ENCODE measurements at places on chromosomes 2 and 18.

DNA sequence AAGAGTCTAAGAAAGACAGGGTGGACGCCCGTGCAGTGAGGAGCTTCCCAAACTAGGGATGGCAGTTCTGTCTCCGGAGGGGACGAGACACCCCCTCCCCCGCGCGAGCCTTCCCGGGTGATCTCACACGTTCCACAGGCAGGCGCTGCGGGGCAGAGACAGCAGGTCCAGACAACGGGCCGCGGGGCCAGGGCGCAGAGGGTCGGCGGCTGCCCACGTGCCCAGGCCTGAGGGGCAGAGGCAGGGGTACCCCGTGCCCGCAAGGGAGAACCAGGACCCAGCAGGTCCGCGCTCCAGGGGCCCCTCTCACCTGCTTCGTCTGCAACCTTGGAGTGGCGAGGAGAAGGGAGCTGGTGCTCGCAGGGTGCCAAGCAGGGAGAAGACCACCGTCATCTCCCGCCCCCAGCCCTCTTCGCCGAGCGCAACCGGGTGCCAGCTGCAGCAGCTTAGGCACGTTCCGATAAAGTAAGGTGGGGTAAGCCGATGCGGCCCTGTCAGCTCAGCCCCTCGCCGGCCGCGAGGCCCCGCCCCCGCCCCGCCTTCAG, at the start of gene GPR155:
Gene GPR155 (minus strand): TSS at position 467 of the 545 bp plus-strand sequence. CDS start 5,073 bp downstream, outside the sequence.
- peak; percentile 21 for DNase-seq

- no peak for DNase-seq
Measured at GRCh38 chr2:134198006-134198634, 55.8 kb upstream of the MGAT5 start.

DNA sequence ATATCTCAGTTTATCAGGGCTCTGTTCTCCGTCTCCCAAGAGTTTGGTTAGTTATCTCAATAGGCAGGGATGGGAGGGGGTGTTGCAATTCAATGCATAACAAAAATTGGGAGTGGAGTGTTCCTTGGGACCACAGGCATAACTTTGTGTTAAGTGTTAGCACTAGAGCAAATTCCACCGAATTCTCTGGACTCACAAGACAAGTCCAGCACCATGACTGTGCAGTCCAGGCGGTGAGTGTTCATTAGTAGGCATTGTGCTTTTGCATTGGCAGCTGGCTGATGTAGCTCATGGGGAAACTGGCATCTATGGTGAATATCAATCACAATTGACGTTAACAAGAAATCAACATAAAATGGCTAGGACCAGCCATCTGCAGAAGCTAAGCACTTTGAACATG, 79.0 kb upstream of the CABLES1 start:
- no peak for DNase-seq

GRCh38 chr2:217242947-217243346, 383.1 kb upstream of the TNP1 start:
- DNase-seq, result no peak

DNA sequence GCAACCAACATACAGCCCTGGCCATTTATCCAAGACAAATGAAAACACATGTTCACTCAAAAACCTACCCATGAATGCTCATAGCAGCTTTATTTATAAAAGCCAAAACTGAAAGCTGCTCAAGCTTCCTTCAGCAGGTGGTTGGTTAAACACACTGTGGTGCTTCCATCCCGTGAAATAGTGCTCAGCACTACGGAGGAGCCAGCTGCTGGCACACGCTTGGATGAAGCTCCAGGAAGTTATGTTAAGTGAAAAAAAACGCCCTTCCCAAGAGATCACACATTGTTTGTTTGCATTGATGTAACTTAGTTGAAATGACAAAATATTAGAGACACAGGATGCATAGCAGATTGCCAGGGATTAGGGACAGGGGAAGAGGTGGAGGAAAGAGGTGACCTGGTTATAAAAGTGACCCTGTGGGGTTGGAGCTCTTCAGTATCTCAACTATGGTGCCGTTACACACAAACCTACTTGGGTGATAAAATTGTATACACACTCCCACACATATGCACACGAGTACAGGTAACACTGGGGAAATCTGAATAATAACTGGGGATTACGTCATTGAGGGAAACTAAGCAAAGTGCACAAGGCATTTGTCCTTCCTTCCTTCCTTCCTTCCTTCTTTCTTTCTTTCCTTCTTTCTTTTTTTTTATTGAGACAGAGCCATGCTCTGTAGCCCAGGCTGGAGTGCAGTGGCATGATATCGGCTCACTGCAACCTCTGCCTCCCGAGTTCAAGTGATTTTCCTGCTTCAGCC, 6.2 kb upstream of the ALPG start:
- DNase-seq, result no peak

DNA sequence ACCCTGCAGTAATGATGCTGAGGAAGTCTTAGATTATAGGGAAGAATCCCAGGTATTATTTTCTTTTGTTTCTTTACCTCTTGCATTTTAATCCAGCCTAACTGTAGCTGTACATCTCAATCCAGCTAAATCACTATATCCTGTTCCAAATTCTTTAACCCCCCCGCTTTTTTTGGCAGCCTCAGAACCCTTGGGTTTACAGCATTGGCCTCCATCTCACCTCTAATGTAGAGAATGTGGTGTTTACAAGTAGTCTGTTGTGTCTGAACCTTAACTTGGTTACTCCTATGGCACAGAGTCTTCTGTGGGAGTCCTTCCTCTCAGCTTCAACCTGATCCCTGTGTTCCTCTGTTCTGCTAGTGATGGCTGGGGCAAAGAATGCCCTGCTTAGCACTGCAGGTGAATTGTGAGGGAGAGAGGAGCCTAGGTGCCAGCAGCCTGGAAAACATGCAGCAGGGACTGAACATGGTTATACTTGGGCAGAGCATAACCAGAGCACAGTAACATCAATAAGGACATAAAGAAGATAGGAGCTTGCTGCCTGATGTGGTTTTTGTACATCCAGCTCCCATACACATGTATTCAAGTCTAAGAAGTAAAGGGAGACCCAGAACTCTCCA, 130.2 kb downstream of the FAM124B start:
- DNase-seq, result no peak

DNA sequence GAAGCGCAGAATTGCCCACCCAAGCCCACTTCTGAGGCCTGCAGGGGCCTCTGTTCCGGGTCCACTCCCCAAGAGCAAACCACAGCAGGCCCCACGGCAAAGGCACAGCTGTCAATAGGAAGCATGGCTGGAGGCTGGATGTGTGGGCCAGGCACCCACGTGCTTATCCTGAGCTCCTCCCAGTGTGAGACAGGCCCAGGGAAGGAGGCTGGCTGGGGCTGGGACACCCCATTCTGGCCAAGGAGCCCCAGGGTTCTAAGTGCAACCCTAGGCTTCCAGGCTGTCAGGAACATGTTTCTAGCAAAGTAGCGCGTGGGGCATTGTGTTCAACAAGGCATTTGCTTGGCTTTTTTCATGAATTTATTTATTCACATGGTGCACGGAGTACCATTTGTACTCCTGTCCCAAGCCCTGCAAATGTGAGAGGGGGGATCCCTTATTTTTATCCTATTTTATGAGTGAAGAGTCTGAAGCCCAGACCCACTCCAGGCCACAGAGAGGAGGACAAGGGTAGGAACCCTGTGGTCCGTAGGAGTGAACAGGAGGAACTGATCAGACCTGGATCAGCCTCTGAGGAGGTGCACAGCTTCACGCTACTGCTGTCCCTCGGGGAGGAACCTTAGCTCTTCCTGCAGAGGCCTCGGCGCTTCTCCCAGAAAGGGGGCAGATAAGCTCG, 6.1 kb upstream of the RAB17 start:
- DNase-seq, result no peak

- DNase-seq, result no peak
Measured at GRCh38 chr2:28377195-28377816, 15.4 kb upstream of the FOSL2 start.

DNA sequence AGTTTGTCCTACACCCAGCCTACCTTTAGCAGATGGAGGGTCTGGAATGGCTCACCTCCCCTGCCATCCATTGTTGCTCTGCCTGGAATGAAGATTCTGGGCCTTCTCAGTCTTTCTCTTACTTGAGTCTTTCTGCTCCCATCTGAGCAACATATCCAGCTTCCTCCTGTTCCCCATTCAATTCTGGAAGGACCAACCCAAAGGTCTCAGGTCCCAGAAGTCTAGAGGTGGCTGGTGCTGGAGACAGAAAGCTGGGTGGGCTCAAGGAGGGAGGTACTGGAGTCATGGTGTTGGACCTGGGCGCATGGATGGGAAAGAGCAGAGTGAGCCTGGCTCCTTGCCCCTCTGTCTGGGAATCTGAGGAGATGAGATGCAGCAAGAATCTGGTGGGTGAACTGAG, 93.5 kb upstream of the SIX3 start:
- no peak for DNase-seq

DNA sequence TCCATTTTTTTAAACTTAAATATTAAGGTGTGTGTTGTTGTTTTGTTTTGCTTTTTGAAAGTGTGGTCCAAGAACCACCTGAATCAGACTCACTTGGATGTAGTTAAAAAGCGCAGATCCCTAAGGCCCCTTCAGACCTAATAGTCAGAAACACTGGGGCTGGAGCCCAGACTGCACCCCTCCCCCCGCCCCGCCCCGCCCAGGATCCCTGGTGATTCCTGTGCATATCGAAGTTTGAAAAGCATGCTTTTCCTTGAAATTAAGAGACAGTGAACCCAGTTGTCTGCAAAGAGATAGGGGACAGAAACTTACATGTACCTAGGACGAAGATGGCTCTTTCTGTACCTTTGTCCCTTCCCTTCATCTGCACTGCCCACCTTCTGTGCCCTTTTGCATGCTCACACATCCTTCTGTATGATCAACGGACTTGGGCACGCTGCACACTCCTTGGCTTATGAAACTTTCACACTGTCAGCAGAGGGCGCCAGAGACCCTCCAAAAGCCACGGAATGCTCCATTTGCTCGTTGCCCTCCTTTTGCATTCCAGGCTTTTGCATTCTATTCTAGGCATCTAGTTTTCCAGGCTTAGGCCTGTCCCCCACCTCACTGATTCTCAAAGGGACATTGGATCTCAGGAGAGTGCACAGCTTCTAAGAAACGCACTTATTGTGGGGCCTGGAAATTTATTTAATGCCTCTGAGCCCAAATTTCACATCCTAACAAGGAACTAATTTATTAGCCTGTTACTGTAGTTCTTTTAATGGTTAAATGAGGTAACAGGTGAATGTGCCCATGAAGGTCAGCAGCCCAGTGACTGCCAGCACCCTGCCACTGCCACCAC, 32.8 kb upstream of the SLC14A1 start:
- DNase-seq, result peak; percentile 87

DNA sequence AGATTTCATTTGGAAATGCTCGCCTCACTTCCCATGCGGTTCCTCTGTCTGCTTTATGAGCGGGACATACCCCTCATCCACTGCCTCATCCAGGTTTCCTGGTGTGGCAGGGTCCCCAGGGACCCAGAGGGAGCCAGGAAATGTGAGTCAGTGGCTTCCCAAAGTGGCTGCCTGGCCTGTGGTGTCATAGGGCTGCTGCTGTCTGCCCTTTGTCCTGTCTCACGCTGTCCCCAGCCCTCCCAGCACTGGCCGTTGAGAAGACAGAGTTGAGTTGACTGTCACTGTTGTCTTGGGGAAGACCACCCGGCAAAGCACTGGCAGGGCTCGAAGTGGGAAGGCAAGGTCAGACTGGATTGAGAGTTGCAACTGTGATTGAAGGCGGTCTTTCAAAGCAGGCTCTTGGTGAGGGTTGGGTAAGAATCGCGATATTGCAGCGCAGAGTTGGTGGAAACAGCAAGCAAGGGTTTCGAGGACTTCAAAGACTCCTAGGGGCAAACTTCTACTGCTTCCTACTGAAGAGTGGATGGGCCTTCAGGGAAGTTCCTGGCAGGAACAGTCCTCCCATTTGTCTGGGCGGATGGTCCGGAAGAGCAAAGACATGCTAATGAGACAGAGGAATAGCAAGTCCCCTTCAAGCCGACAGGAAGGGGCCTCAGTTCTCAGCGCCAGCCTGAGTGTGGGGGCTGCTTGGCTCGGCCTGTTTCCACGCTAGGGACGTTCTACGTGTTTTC, 33.9 kb downstream of the RAB31 start:
- peak; percentile 58 for DNase-seq

GRCh38 chr18:23887493-23887892, 127.1 kb upstream of the TTC39C start:
- DNase-seq, result no peak

- no peak for DNase-seq
Measured at GRCh38 chr2:36797324-36798070, 101.0 kb downstream of the VIT start.

GRCh38 chr2:126748929-126749518, 93.1 kb downstream of the GYPC start:
- DNase-seq, result no peak

DNA sequence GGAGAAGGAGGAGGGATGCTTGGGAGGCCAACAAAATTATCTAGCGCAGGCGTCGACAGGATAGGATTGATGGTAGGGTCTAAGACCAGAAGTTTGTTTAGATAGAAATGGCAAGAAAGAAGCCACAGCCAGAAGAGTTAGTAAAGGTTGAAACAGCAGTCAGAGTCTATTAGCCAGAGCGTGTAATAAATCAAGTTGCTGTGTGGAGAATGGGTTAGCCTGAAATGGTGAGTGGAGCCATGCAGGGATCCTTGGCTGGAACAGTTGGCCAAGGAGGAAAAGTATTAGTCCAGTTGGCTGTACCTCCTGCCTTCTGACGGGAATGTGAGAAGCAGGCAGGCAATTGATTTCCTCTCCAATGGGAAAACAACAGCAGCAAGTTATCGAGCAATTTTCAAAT, 190.7 kb upstream of the CCDC68 start:
- no peak for DNase-seq

DNA sequence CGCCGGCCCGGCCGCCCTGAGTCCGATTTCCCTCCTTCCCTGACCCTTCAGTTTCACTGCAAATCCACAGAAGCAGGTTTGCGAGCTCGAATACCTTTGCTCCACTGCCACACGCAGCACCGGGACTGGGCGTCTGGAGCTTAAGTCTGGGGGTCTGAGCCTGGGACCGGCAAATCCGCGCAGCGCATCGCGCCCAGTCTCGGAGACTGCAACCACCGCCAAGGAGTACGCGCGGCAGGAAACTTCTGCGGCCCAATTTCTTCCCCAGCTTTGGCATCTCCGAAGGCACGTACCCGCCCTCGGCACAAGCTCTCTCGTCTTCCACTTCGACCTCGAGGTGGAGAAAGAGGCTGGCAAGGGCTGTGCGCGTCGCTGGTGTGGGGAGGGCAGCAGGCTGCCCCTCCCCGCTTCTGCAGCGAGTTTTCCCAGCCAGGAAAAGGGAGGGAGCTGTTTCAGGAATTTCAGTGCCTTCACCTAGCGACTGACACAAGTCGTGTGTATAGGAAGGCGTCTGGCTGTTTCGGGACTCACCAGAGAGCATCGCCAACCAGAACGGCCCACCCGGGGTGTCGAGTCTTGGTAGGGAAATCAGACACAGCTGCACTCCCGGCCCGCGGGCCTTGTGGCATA, 4.6 kb downstream of the SIX2 start:
- DNase-seq, result no peak

DNA sequence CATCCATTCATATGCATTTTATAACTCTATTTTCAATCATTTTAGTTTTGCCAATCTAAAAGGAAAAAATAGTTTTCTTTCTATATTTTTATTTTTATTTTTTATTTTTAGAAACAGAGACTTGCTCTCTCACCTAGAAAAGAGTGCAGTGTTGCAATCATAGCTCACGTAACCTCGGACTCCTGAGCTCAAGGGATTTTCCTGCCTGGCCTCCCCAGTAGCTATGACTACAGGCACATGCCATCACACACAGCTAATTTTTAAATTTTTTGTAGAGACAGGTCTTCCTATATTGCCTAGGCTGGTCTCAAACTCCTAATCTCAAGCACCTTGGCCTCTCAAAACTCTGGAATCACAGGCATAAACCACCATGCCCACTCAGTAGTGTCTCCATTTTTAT, 125.5 kb upstream of the XIRP2 start:
- DNase-seq, result no peak

GRCh38 chr18:58300867-58301266, 256.8 kb downstream of the NEDD4L start:
- no peak for DNase-seq

- no peak for DNase-seq
Measured at GRCh38 chr2:217866457-217866856, 136.3 kb downstream of the TNS1 start.

Data from suppressor macrophage treated with lipopolysaccharide for 4 hours (primary cell).